ENCODE measurements at places on chromosomes 6 and 20.
A peak's percentile ranks its signal among the peaks of the same experiment; 100 is the strongest.

GRCh38 chr6:21731411-21732031, 138.0 kb downstream of the SOX4 start:
- no peak for DNase-seq

GRCh38 chr6:131858765-131859415, 51.1 kb downstream of the ENPP1 start:
- DNase-seq = peak; percentile 47

DNA sequence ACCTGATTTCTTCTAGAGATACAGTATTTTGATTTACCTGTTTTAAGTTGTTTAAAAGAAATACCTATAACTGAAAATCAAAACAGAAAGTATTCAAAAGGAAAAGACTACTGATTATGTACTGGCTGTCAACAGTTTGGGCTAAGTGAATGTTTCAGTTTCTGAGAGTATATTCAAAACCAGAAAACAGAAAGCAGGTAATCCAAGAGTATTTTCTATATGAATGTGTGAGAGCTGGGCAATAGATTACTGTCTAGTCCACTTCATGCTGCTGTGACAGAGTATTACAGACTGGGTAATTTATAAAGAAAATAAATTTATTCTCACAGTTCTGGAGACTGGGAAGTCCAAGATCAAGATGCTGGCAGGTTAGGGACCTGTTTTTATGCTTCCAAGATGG, 261.0 kb downstream of the ARHGAP18 start:
- DNase-seq = no peak

DNA sequence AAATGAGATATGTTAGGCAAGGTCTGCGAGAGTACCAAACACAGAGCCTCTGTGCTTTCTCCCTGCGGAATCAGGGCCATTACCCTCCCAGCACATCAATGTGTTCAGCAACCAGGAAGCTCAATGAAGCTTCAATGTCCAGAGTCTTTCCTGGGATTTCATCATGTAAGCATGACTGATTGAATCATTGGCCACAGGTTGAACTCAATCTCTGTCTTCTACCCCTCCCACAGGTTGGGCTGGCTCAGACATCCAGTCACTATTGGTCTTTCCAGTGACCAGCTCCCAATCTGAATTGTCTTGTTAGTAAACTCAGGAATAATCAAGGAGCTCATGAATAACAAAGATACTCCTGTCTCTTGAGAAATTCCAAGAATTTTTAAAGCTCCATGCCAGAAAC, 2.7 kb upstream of the DTD1 start:
- DNase-seq = no peak

DNA sequence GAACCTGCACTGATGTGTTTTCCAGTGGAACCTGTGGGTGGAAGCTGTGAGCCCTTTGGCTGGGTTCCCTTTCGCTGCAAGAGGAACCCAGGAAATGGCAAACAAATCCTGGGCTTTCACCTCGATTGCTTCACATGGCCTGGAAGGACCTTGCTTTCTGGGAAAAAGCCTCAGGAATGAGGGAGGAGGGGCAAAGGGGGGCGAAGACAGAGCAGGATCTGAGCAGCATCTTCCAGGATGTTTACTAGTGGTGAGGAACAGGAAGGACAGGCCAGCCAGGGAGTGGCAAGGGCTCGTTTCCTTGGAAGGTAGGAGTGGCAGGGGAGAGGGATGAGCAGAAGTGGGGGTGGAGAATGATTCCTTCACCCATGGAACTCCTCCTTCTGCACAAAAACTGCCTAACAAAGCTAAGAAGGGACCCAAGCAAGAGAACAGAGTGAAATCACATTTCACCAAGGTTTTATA, 5.9 kb downstream of the SLC2A10 start:
- no peak for DNase-seq

DNA sequence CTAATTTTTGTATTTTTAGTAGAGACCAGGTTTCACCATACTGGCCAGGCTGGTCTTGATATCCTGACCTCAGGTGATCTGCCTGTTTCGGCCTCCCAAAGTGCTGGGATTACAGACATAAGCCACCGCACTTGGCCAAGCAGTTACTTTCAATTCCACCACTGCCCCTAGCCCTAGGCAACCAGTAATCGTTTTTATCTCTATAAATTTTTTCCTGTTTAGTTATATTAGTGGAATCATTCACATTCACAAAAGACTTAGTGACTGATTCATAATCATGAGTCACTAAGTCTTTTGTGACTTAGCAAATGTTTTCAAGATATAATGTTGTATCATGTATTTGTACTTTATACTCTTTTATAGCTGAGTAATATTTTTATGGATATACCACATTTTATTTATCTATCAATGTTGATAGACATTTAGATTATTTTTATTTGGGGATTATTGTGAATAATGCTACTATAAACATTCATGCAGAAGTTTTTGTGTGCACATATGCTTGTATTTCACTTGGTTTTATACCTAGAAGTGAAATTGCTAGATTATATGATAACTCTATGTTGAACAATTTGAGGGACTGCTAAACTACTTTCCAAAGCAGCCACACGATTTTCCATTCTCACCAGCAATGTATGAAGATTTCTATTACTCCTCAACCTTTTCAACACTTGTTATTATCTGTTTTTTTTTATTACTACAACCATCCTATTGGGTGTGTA, 421.4 kb upstream of the ID4 start:
- no peak for DNase-seq

- no peak for DNase-seq
Observed at GRCh38 chr20:33875055-33875454, 63.9 kb downstream of the CHMP4B start.

DNA sequence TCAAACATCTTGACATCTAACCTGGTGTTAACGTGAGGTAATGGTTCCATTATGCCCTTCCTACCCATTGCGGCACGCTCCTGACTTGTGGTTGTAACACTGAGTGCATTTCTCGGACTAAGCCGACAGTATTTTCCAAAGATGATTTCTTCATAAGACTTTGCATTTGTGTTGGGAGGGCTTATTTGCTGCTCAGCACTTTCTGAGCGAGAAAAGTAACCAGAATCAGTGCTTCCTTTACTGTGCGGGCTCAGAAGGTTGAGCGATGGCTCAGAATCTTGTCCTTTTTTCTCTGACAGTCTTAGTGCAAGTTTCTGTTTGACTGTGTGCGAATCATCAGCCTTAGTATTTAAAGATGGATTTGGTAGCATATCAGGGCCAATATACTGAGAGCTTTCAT, 171.7 kb downstream of the HIVEP2 start:
- no peak for DNase-seq

DNA sequence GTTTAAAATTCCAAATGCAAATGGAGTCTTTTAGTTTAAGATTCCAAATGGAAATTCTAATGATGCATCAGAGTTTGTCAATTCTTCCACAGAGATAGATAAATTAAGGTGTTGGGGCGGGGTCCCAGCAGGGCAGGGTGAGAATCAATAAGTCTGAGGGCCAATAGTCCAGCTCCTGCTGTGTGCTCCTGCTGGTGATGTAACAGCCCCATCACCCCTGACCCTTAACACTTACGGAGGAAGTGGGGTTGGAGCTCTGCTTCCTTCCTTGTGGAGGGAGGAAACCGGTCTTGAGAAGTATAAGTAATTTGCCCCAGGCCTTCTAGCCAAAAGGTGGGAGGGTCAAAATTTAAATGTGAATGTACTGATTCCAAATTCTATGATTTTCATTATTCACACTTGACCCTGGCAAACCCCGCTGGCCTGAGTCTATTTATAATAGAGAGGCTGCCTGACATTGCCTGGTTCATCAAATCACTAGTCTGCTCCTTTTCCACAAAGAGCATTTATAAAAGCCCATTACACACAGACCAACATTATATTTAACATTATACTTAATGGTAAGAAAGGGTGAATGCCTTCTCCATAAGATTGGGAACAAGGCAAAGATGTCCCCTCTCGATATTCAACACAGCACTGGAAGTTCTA, 17.2 kb downstream of the ZBTB2 start:
- DNase-seq = no peak

- DNase-seq = no peak
Observed at GRCh38 chr6:127950566-127951145, 49.8 kb upstream of the THEMIS start.

- no peak for DNase-seq
Observed at GRCh38 chr20:63101781-63102720, 95.3 kb upstream of the BHLHE23 start.

GRCh38 chr6:107704347-107705013, 119.6 kb downstream of the SCML4 start:
- peak; percentile 73 for DNase-seq

GRCh38 chr6:33839399-33840047, 35.7 kb upstream of the MLN start:
- no peak for DNase-seq

DNA sequence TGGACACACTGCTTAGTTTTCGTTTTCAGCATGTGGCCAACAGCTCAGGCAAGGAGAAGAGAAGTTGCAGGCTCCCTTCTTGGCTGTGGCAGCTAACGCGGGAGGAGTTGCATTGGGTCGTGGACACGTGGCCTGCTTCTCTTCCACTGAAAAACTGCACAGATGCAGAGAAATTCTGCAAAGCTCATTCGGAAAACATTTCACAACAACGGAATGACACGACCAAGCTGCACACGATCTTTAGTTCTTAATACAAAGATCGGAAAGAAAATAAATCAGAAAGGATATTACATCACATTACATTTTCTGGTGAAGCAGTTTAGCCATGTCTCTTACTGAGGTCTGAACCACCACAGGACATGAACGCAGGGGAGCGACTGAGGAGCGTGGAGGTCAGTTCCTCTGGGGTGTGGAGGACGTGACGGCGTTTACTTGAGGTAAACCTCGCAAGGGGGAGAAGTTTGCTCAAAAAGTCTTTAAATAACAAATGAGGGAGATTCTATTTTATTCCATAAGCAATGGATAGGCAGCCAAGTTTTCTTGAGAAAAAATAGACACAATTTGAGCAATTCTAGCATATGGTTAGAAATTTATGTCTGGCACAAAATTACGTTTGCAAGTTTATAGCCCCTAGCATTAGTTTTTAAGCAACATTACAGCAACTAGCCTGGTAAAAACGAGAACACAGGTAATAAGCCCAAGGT, 178.3 kb downstream of the THBS2 start:
- DNase-seq = peak; percentile 99

DNA sequence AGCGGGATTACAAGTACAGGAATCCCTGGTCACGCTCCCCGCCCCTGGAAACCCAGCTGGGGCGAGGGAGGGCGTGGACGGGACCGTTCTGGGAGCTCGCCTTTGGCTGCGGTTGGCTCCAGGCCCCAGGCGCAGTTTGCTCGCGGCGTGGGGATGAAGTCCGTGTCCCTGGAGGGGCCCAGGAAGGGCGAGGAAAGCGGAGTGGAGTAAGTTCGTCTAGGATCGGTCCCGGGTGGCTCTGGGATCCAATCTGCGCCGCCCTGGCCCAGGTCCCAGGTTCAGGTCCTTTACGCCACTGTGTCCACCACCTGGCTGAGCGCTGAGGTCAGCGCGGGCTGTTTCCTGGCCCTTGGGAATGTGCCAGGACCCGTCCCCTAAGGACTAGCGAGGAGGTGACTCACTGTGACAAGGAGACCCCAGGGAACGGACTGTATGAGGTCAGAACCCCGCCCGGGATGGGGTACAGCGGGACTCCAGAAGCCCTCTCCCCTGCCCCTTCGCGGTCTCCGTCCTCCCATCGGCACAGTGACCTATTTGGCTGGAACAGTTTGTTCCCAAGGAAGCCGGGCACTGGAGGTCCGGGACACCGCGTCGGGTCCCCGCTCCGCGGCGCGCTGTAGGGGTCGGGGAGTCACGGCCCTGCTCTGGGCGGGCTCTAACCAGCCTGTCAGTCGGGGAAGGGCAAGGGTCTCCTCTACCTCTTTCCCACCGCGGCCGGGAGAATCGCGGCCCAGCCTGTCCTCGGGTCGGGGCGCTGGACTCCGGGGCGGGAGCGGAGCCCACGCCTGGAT, 724 bp downstream of the CDKN1A start:
- DNase-seq = peak; percentile 33

GRCh38 chr6:22062807-22063408, 233.9 kb downstream of the PRL start:
- DNase-seq = no peak

DNA sequence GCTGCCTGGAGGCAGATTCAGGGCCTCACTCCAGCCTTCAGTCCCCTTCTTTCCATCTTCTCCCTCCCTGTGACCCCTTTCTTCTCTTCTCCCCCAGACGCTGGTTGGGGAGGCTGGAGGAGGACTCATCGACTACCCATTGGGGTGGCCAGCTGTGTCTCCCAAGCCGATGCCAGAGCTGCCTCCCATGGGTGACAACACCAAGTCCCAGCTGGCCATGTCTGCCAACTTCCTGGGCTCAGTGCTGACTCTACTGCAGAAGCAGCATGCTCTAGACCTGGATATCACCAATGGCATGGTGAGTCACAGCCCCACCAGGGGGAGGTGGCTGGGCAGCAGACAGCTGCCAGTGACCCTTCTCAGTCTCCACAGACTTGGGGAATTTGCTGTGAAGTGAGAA, 12.9 kb downstream of the BPIFB4 start:
- DNase-seq = no peak

- peak; percentile 60 for DNase-seq
Observed at GRCh38 chr6:160520043-160520904, 143.8 kb downstream of the LPA start.

DNA sequence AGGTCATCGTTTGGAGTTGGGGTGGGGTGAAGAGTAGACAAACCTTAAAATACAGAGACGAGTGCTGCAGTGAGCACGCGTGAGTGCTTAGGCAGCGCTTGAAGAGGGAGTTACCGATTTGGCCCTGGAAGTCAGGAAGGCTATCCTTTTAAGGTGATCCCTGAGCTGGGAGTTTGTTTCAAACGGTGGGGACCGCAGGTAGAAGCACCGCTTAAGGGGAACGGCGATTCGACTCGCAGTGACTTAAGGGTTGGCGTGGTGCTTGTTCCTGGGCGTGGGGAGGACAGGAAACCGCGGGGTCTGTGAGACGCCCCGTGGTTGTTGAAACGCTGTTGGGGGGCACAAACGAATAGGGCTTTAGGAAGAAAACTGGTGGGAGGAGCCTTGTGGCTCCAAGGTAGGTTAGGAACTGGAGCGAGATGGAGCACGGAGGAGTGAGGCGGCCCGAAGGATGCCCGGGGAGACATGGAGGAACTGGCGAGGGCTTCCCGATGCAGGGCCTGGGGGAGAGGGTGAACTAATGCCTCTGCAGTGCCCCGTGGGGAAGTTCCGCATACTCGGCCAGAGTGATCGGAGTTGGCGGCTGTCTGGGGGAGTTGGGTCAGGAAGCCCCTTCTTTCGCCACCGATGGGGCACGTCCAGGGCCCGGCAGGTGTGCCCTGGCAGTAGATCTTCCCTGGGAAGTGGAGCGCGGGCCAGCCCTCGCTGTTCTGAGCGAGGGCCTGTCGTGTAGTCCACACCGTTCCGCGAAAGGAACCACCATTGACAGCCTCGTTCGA, 1.3 kb upstream of the CDYL start:
- DNase-seq = peak; percentile 37

DNA sequence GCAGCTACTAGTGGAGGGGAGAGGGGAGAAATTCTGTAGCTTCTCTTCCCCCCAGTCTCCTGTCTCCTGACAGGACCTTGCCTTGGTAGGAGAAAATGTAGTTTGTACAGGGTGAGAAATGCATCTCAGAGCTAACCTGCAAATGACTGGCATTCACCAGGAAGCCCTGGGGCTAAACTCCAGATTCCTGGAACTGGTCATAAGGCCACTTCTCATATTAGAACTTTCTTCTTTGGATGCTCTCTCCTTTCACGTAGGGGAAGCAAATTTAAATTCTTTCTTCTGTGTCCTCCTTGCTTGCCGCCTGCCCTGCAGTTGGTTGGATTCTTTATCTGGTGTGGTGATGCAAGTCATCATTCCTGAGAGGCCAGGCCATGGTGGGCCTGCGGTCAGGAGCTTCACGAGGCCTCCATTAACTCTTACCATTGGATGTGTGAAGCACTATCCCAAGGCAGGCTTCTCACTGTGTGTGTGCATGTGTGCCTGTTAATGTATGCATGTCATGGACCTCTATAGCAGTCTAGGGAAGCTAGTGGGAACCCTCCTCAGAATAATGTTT, 182.0 kb downstream of the PHF3 start:
- DNase-seq = no peak
